Right ventricle myocardium superior (tissue), 1 donor: ENCODE measurements at places on chromosomes 4 and X. TPM values are rescaled to one million over a fixed set of nuclear protein-coding genes. Genes with fewer than 3 reads are reported as not detected.

JCHAIN gene
- total RNA-seq, result 4.4 TPM

TCEAL2 gene
- total RNA-seq, result 0.27 TPM

FAM236C gene
- total RNA-seq, result not detected

TLR8 gene
- total RNA-seq, result 1.1 TPM

GPC3 gene
- total RNA-seq, result 6.7 TPM

LEF1 gene
- 0.51 TPM for total RNA-seq

NIPAL1 gene
- total RNA-seq, result 0.43 TPM

DNA sequence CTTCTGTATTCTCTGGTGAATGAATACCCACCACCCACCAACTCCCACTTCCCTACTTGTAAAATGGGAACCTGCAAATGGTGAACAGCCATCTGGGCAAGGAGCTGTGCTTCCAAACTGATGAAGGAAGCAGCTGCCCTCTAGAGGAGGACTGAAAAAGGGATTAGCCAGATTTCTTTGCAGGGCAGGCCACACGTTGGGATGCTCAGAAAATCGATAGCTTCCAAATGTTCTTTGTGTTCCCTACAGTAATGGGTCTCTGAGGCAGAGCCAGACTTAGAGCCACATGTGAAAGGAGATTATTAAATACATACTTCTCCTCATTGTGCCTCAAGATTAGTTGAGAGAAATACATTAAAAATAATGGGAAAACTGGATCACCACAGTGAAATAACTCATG lies 39.3 kb upstream of the LPAR4 start:
- no peak for DNase-seq

GRCh38 chr4:79385641-79386040 lies 22.4 kb downstream of the GK2 start:
- DNase-seq, result no peak

DNA sequence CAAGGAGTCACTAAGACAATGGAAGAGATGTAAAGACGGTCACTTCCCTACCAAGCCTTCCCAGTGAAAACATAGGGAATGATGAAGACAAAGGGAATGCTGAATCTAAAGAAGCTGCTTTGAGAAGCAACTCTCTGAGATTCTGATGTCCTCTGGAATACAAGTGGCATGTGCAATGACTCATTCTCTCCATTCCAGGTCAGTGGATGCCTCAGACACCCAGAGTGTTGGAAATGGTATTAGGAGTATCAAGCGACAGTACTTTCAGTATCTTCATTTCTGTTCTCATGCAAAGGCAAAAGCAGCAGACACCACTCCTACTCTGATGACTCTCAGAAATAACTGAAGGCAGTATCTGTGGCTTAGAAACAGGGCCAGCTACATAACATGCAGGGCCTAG lies 102.6 kb downstream of the FSTL5 start:
- DNase-seq, result no peak

DNA sequence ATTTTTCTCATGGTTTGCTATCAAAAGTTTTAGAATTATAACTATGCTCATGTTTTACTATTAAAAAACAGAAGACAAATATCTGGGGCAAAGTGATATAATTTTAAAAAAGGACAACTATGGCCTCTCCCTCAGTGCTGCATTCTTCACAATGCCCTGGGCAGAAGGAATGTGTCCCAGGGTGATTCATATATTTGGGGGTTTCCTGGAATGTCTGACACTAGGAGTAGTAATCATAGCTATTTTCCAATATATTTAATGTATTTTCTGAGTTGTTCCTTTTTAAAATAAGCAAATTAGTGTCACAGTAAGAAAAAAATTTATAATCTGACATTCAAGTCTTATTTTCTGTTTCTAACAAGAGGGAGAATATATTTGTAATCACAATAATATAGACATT lies 281.7 kb downstream of the UNC5C start:
- no peak for DNase-seq

DNA sequence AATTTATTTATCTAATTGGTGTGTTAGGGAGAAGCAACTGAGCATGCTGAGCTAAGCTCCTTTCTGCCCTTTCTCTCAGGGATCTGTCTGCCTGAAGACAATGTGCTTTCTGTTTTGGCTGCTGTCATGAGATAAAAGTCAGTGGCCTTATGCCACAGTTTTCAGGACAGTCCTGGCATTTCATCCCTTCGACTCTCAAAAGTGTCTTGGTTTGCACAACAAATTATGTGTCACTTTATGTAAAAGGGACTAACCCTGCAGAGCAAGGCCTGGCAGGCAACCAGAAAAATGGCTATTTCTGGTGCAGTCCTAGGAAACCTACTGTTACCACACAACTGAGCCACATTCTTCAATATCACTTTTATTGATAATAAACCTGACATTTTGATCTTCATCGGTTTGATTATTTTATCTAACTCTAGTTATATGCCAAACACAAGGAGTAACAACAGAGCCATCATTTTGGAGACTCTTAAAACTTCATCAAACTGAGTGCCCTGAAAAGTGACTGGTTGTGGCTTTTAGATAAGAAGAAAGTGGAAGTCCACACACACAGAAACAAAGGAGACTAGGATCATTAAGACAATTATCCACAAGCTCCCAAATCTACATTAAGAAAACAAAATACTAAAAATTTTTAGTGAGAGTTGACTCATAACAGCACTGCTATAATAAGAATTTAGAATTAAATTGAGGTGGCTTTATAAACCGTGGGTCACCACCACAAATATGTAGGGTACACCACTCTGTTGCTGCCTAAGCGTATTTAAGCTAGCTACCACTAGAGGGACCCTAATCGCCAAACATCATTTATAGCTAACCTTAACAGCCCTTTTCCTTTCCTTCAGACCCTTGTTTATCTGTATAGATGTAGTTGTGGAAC lies 95.9 kb upstream of the PTPN13 start:
- DNase-seq, result no peak
